NCI-H1105 (cell line): ENCODE measurements at places on chromosomes 1 and 21.

DNA sequence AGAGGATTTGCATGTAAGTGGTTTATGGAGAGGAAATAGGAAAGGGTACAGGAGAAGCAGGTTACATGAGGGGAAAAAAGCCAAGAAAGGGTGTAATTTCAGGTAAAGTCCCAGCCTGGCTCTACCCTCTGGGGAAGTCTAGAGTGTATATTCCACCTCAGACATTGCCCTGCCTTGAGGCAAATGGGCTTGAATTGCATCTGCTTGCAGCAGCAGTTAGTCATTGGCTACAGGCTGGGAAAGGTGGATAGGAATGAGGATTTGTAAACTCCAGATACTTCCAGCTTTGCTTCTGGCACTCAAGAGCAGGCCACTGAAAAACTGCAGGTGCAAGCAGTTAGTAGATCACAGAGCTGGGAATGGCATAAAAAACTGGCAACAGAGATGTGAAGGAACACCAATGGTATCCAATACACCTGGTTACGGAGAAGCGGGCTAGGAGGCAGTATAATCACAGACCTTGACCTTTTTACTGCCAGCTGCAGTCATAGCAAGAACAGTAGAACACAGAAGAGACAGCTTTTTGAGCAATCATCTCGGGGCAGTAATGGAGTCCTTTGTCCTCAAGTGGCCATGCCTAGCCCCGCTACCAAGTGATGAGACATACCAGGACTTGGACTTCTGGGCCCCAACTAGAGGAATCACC is 226.9 kb upstream of the NRIP1 start:
- DNase-seq: no peak

DNA sequence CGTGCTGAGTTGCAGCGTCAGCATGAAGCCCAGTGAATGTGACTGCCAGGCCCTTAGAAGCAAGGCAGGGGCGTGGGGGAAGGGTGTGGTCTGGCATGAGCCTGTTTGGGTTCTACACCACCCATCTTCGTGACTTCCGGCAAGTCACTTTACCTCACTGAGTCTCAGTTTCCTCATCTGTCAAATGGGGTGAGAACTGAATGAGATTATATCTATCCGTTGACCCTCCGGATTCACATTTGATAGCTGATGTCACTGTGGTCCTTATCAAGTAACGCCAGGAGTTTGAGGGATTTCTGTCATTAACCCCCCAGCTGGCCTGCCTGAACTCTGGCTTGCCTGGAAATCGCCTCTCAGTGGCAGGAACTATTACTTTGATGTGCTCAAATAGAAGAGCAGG is 15.6 kb downstream of the MRPL37 start:
- no peak for DNase-seq

DNA sequence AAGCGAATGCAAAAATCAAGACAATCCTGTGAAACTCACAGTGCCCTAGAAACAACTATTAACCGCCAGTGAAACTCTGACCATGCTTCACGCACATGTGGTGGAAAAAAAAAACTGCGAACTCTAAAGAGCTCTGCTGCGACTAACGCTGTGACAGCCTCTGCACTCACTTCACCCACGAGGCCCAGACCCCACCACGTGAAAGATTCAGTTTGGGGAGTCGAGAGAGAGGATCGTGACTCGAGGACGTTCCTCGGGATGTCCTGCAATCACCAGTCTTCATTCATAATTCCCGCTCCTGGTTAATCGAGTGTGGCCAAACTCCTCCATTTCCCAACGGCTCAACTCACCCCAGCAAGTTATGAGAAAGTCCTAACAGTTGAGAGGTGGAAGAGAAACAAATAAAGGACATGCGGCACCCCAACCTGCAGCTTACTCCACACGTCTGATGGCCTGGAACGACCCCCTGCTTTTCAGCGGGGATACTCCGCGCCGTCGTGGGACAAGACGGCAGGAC is 1.1 kb downstream of the SERBP1 start:
- DNase-seq: no peak

DNA sequence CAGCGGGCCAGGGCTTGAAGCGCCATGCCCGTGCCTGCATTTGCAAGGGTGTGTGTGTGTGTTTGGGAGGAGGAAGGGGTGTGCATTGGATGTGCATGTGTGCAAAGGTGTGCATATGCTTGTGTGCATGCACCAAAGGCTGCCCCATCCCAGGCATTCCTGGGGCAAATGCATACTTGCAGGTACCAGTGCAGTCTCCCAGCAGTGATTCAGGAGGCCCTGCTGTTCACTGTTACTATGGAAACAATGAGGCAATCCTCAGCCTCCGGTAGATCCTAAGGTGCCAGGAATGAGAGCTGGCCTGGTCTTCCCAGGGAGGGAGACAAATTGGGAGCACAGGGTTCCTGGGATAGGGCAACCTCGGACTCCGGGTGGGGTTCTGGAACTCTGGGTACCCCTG is 7.5 kb upstream of the FNDC5 start:
- DNase-seq: no peak

DNA sequence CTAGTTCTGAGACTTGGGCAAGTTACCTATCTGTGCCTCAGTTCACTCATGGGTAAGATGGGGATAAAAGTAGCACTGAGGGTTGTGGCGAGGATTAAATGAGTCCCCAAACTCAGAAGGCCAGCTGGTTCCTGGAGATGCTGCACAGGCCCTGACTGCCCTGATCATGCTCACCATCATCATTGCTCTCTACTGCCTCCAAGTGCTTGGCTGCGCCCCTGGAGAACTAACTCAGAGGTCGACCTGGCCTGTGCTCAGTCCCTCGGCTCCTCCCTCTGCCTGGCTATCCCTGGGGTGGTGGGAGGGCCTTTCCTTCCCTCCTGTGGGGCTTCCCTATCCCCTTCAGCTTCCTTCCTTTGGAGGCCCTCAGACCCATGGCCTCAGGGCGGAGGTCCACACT is 5.6 kb downstream of the SLC5A9 start:
- no peak for DNase-seq
